ENCODE measurements at places on chromosomes 7 and 10.
A peak's percentile ranks its signal among the peaks of the same experiment; 100 is the strongest.

DNA sequence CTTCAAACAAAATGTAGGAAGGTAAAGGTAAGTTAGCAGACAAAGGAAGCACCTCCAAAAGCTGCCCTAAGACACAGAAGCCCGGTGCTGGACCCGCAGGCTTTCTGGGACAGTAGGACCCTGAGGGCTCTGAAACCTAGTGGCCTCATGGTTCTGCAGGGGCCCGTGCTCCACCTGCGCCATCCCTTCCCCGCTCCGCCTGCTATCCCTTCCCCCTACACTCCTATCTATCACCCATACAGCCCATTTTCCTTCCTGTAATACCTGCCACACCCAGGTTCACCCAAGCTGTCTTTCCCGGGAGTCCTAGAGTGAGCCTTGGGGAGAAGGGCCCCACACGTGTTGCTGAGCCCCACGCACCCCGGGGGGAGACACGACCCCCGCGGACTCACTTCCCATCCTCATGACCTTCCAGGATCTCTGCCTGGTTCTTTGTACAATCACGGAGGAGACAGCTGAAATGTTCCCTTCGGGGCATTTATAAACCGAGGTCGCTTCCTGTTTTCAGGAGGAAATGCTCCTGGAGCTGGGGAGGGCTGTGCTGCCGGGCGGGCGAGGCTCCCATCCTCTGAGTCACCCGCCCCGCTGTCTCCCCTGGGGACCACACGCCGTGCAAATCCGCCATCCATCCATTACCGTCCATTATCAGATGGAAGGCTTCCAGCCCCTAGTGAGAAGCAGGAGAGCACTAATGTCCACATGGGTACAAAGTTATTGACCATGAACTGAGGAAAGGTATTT is 251.7 kb upstream of the PITRM1 start:
- no peak for DNase-seq

GRCh38 chr10:98576096-98576495 is 129.4 kb upstream of the HPS1 start:
- DNase-seq, result no peak

DNA sequence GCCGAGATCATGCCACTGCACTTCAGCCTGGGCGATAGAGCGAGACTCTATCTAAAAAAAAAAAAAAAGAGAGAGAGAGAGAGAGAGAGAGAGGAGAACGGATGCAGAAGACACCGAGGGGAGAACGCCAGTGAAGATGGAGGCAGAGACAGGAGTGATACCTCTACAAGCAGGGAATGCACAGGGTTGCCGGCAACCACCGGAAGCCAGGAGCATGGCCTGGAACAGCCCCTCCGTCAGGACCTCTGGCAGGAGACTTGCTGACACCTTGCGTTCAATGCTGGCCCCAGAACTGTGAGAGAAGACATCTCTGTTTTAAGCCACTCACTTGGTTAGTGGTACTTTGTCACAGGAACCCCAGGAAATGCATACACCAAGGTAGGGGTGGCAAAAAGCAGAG is 38.1 kb upstream of the DUSP5 start:
- no peak for DNase-seq

- DNase-seq, result peak; percentile 44
These were observed 151.5 kb downstream of the WDR11 start for GRCh38 chr10:121002586-121003205.

DNA sequence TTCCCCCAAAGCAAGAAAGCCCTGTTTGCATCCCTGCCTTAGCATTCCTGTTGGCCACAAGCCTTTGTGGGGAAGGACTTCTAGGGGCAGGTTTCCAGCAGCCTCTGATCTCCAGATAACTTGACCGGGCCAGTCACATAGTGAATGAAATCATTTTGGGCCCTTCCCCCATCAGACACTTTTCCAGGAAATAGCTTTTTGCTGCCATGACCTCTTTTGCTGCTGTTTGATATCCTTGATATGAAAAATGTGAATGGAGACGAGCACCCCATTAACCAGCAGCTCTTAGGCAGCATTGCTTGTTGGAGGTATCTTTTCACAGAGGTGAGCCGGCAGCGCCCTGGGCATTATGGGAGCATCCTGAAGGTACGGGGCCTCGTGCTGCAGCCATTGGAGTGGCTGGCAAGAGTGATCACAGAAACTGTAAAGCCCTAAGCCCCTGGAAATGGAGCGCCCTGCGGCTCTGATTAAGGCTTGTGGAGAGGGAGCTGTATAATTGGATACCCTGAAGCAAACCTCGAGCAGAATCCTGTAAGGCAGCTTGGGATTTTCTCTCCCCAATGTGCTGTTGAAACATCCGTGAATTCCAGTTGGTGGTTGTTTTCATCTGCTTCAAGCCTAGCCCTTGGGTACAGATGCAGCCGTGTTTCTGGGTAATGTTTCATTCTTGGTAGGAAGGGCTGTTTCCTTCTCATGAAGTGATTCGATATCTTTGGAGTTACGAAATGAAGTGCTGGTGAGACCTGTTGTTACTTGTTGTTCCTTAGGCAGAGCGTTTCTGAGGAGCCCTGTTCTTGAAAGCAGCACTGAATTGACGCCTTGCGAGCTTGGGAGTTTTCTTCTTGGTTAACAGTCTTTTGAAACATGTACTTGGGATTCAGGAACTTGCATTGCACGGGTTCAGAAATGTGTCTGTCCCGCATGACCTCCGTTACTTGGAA is 179.0 kb downstream of the PTEN start:
- DNase-seq, result peak; percentile 52

GRCh38 chr7:100407285-100408180 is 21.0 kb downstream of the ZCWPW1 start:
- no peak for DNase-seq

GRCh38 chr7:101519324-101520023 is 109.6 kb downstream of the MYL10 start:
- no peak for DNase-seq

DNA sequence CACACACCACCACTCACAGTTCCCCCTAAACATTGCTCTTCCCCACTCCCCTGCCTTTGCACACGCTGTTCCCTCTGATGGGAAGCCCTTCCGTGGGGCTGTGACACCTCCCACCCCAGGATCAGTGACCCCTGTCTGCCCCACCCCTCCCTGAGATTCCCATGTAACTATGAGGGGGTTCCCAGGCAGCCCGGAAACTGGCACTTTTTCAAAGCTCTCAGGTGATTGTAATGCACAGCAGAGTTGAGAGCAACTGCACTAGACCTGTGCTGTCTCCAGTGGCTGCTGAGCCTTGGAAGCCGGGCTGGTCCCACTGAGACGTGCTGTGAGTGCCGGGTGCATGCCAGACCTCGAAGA is 29.8 kb downstream of the GPRIN2 start:
- peak; percentile 15 for DNase-seq

- no peak for DNase-seq
These were observed 63.4 kb downstream of the VTI1A start for GRCh38 chr10:112510384-112510783.

GRCh38 chr7:30841801-30842541 is 69.7 kb upstream of the AQP1 start:
- no peak for DNase-seq

- DNase-seq, result no peak
These were observed 449.9 kb upstream of the NPVF start for GRCh38 chr7:25678215-25678614.

- DNase-seq, result no peak
These were observed 36.3 kb downstream of the SUFU start for GRCh38 chr10:102540023-102540422.

DNA sequence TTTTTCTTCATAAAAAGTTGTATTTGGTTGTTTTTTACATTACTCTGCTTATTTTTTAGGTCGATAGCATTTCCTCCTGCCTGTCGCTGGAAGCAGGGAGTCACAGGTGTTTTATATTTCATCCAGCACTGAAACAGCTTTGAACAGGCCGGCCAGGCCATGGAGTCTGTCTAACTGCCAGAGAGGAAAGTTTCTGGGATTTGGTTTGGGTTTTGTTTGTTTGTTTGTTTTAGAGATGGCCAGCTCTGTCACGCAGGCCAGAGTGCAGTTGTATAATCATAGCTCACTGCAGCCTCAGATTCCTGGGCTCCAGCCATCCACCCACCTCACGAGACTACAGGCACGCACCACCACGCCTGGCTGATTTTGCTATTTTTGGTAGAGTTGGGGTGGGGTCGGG is 23.4 kb downstream of the PROSER2 start:
- DNase-seq, result no peak

DNA sequence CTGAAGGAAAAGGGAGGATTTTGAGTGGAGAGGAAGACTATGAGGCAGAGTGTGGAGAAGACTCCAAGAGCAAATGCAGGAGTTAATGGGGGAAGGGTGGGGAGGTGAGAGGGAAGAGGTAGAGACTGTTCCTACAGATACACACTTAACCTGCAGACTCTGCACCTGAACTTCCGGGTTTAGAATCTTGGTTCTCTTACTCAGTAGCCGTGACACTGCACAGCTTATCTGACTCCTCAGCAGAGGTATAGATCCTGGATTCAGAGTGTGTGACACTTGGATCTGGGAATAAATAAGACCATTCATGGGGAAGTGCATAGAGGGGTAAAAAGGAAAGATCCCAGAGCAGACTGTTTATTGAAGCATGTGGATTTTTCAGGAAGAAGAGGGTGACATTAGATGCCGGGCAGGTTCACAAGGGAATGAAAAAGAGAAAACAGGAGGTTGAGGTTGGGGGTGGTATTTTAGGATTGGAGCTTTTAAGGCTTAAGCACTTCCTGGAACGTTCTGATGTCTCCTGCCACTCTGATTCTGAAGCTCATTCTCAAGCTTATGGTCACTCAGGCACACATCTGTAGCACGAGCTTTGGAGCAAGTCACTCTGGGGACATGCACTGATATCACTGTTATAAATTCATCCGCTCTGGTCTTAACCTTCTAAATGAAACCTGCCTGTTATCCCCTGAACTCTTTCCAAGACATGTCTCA is 5.7 kb upstream of the ZC3HAV1L start:
- DNase-seq, result no peak

DNA sequence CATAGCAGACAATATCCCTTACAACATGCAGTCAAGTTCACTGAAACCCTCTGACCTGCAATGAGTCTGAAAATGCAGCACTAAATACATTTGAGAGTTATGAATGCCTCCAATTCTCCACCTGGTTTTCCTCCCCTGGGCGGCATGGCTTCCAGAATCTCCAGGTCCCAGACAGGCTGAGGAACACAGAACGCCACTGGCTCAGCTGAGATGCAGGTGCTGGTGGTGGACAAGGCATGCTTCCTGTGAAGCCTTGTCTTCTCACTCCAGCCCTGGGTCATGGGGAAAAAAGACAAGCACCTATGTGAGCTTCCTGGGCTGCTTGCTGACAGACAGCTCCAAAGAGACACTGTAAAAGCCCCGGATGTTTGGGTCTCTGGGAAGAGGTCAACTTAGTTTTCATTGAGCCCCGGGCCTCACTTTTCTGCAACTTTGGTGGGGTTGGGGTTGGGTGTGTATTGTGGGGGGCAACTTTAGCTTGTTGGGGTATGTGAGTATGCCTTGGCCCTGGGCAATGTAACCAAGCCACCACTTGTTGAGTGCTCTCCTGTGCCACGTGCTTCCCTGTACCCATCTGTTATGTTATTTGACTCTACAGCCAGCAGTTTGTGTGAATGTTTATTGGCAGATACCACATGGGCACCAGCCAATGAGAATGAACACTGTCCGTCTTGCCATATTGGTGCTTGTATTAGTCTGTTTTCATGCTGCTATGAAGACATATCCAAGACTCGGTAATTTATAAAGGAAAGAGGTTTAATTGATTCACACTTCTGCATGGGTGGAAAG is 127.8 kb downstream of the EMX2 start:
- DNase-seq, result no peak
